Activated T-helper 1 cell treated with anti-CD3 and anti-CD28 coated beads, Interleukin-2, amount 50 U/mL, for 16 hours (primary cell): ENCODE measurements at places on chromosomes 5 and 9.

- no peak for DNase-seq
Measured at GRCh38 chr9:91771027-91771426, 179.0 kb downstream of the ROR2 start.

DNA sequence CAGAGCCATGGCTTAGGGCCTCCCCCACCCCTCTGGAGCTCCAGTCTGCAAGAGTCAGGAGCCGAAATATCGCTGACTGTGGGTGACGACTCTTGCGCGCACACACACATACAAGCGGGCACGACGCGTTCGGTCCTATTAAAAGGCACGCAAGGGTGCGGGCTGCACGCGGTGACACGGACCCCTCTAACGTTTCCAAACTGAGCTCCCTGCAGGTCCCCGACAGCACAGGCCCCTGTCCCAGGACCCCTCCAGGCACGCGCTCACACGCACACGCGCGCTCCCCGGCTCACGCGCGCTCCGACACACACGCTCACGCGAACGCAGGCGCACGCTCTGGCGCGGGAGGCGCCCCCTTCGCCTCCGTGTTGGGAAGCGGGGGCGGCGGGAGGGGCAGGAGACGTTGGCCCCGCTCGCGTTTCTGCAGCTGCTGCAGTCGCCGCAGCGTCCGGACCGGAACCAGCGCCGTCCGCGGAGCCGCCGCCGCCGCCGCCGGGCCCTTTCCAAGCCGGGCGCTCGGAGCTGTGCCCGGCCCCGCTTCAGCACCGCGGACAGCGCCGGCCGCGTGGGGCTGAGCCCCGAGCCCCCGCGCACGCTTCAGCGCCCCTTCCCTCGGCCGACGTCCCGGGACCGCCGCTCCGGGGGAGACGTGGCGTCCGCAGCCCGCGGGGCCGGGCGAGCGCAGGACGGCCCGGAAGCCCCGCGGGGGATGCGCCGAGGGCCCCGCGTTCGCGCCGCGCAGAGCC lies at the start of gene GRIN1:
Gene GRIN1 (plus strand): TSS at position 433 of the 746 bp plus-strand sequence. CDS start 333 bp downstream, outside the sequence.
- DNase-seq = no peak

GRCh38 chr5:170315154-170315553 lies 17.6 kb upstream of the LCP2 start:
- no peak for DNase-seq

- DNase-seq = no peak
Measured at GRCh38 chr9:18154661-18155060, 319.3 kb upstream of the ADAMTSL1 start.

DNA sequence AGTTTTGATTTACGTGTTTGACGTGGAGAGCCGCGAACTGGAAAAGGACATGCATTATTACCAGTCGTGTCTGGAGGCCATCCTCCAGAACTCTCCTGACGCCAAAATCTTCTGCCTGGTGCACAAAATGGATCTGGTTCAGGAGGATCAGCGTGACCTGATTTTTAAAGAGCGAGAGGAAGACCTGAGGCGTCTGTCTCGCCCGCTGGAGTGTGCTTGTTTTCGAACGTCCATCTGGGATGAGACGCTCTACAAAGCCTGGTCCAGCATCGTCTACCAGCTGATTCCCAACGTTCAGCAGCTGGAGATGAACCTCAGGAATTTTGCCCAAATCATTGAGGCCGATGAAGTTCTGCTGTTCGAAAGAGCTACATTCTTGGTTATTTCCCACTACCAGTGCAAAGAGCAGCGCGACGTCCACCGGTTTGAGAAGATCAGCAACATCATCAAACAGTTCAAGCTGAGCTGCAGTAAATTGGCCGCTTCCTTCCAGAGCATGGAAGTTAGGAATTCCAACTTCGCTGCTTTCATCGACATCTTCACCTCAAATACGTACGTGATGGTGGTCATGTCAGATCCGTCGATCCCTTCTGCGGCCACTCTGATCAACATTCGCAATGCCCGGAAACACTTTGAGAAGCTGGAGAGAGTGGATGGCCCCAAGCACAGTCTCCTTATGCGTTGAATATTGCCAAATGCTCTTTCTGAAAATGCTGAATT lies 850 bp downstream of the RRAGA start:
- no peak for DNase-seq

- DNase-seq = no peak
Measured at GRCh38 chr5:100757618-100758017, 145.5 kb downstream of the ST8SIA4 start.

DNA sequence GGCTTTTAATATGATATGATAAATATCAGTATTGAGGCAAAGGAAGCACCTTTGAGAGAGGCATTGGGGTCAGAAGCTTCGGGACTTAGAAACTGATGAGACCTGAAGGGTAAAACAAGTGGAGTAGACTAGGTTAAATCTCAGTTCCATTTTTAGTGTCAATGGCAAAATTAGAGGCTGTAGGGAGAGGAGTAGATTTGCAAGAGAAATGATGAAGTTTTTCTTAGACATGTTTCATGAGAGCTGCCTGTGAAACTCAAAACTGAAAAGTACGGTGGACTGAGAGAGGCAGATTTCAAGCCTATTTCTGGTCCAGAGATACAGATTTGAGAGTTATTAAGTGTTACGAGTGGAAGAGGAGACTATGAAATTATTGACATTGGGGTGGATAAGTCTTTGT lies 278.5 kb downstream of the TAF11L14 start:
- no peak for DNase-seq

DNA sequence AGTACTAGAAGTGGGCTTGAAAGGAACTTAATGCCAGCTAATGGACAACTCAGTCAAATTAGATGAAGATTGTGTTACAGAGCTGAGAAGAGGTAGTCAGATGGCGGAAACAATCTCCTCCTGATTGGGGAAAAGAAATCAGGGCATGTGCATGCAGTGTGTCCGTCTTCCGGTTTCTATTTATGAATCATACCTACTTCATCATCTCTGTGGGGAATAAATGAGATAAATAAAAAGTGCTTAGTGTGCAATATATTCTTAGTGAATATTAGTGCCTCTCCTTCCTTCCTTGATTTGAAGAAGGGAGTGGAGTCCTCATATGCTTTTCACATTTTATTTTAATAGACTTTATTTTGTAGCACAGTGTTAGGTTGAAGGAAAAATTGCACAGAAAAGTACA lies 108.7 kb upstream of the NFIL3 start:
- no peak for DNase-seq

DNA sequence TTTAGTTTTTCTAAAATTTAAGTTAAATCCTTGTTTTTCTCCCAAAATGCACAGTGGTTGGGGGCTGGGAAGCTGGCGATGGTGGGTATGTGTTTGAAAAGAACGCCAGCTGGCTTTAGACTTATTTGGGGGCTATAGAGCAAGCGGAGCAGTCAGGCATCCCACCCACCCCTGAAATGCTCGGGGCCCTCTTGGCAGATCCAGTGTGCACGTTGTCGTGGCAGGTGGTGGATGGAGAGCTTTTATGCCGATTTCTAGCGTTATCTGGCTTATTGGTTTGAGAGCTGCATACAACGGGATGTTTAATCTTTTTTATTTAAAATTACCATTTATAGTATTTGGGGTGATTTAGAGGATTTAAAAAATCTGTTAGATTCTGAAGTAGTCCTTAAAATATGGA lies 8.1 kb downstream of the BASP1 start:
- no peak for DNase-seq

DNA sequence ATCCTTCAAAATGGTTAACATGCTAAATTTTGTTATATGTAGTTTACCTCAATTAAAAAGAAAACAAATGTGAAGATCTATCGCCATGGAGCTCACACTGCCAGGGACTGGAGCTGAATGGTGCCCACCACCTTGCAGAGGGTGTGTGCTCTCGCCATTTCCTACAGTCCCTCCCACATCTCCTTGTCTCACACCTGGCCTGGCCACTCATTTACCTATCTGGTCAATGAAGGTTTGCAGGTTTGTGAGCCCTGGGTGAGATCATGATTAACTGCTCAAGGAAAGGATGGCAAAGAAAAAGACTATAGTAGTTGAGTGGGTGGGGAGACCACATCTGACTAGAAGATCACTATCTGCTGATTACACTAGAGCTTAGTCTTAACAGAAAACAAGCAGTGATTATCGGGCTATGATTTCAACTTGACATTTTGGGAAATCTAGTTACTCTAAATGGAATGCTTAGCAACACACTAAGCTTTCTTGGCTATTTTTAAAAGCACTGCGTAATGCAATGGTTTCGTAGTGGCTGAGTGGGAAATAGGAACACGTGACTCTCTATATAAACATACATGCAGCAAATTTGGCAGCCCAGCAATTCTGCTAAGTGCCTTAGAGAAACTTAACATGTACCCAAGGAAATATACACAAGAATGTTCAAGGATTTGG lies 27.3 kb downstream of the PUM3 start:
- DNase-seq = no peak

DNA sequence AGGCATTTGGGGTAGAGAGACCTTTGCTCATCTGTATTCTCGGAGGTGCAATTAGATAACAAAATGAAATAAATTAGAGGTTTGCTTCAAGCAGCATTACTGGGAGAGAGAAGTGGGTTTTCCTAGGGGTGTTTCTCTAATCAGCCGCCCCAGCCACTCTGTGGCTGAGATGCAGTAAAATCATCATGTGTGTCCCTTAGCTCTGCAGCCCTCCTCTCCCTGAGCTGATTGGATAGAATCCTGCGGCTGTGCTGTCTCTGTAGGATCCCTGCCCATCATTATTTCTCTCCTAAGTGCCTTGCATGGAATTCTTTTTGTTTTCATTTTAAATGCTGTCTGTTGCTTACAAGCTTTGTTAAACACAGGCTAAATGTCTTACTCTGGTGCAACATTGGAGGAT lies 171.4 kb downstream of the SH3GL2 start:
- no peak for DNase-seq

DNA sequence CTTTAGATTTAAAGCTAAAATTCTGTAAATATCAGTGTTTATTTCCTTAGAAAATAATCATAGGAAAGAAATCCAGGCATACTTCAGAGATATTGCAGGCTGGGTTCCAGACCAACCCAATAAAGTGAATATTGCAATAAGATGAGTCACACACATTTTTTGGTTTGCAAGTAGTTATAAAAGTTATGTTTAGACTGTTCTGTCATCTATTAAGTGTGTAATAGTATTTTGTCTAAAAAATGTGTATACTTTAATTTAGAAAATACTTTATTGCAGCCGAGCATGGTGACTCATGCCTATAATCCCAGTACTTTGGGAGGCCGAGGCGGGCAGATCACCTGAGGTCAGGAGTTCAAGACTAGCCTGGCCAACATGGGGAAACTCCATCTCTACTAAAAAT lies 6.9 kb upstream of the RIC1 start:
- DNase-seq = no peak
